ENCODE measurements at places on chromosomes 5 and 9.
A peak's percentile ranks its signal among the peaks of the same experiment; 100 is the strongest.

DNA sequence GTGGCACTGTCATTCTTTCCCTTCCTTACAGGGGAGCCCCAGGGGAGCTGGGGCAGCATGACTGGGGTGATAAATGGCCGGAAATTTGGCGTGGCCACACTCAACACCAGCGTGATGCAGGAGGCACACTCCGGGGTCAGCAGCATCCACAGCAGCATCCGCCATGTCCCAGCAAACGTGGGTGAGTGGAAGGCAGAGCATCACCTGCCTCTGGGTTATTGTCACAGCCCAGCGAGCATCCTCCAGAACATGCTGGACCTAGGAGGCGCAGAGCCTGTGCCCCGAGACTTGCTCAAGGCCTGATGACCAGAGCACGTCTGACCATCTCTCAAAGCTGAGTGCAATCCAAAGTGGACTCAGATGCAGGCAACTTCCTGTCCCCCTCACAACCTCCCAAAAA, 22.2 kb upstream of the ASS1 start:
- H3K27me3 ChIP-seq: no peaks in the 10 kb centered on the region
- peaks cover 5% of the 10 kb centered on the region for H3K4me1 ChIP-seq
- no peak overlapping the region for H3K4me3 ChIP-seq
- no peaks in the 10 kb centered on the region for H3K36me3 ChIP-seq

DNA sequence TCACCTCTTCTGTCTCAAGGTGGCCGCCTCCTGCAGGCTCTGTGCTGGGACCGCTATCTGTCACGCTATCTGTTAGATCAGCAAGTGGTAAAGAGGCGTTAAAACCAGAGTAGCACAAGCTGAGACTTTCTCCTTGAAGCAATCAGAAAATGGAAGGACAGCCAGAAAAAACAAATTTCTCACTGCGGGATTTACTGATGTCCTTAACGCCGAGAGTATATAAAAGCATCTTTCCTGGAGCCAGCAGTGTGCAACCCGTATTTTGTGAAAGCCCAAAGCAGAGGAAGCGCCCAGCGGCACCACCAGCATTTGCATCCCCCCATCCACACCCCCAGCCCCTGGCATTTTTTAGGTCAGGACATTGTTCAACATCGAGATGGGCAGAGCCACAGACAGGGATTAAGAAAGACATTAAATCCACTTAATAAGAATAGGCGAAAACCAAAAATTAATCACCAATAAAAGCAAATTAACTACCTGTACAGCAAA, 48.6 kb downstream of the DUSP1 start:
- no peak overlapping the region for H3K4me3 ChIP-seq
- peak; percentile 18 for DNase-seq
- no peaks in the 10 kb centered on the region for H3K4me1 ChIP-seq
- H3K36me3 ChIP-seq: no peaks in the 10 kb centered on the region
- H3K27ac ChIP-seq: no peak overlapping the region

DNA sequence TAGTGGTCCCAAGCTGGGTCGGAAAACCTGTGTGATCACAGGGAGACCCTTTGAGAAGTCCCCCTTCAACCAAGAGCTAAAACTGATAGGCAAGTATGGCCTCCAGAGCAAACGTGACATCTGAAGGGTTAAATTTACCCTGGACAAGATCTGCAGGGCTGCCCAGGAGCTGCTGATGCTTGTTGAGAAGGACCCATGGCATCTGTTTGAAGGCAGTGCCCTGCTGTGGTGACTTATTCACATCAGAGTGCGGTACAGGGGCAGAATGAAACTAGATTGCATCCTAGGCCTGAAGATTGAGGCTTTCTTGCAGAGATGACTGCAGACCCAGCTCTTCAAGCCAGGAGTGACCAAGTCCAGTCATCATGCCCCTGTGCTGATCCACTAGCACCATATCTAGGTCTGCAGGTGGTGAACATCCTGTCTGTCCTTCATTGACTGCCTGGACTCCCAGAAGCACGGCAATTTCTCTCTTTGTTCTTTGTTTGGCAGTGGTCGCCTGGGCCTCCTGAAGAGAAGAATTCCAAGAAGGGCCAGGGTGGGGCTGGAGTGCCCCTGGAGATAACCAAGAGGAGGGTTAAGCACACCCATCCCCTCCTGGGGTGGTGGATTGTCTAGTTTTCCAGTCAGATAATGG, 25.7 kb upstream of the CHD1 start:
- no peak overlapping the region for H3K4me3 ChIP-seq
- H3K27me3 ChIP-seq: no peaks in the 10 kb centered on the region
- no peak overlapping the region for H3K27ac ChIP-seq

- DNase-seq: peak; percentile 90
- H3K27me3 ChIP-seq: no peaks in the 10 kb centered on the region
- H3K27ac ChIP-seq: peak overlapping the region; percentile 50
- H3K4me3 ChIP-seq: peak overlapping the region; percentile 46
- peaks cover 4% of the 10 kb centered on the region for H3K4me1 ChIP-seq
These were observed 49.3 kb upstream of the ZNF366 start for GRCh38 chr5:72556351-72557166.
